NCI-H2107 (cell line): ENCODE measurements at places on chromosomes 16 and 17.

- no peak for DNase-seq
Observed at GRCh38 chr16:65704866-65705265, 583.0 kb upstream of the CDH11 start.

DNA sequence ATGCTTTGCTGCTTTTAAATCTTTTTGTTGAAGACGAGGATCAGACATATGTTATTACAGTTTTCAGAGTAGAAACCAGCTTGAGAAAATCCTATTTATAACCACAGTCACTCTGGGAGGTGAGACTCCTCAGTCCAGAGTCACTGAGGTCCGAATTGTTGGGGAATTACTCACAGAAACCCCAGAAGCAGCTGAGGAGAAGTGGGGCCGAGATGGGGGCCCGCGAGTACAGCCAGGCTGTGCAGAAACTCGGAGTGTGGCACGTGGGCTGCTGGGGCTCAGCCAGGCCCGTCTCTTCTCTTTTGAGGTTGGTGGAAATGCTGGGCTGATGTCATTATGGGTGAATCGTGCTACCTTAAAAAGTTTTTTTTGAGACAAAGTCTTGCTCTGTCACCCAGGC lies 14.4 kb upstream of the GNG13 start:
- DNase-seq = no peak

DNA sequence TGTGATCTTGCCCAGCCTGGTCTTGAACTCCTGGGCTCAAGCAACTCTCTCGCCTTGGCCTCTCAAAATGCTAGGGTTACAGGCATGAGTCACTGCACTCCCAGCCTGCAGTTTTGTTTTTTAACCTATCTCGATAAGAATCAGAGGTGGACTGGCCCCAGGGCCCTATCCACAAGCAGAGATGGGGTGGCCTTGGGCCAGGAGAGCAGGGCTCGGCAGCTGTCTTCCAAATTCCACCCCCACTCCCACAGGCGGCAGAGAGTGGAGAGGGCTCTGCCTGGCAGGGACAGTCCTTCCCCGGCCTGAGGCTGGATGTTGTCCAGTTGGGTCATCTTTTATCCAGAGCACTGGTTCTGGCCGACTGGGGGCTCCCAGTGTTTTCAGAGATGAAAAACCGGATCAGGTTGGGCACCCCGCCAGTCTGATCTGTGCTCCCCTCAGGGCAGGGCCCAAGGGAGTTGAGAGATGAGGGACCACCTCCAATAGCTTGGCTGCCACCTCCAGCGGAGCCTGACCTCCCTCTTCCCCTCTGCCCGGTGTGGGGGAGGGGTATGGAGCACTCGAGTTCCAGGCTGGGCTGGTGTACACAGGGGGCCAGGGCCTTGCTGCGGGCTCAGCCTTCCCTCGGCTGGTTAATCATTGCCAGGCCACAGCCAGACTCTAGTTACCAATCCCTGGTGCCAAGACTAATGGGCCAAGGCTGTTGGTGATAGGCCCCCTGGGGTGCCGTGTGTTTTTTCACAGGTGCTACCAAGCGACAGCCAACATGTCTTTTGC lies 30.3 kb upstream of the MYO15B start:
- DNase-seq = peak; percentile 29

- DNase-seq = no peak
Observed at GRCh38 chr17:76196675-76197074, 43.6 kb downstream of the RNF157 start.

DNA sequence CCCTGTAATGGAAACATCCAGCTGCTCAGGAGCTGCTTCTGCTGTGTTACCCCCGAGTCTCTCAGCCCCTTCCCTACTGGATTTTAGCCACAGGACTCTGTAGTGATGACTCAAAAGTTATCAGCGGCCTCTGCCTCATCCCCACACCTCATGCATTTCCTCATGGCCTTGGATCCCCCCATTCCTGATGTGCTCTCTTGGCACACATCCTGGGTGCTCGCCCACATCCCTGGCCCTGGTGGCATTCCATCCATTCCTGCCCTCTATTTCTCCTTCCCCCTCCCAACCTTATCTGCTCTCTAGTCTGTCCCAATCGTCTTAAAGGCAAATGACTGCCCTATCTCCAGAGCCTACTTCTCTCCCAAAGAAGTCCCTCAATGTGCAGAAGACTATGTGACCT lies 24.6 kb downstream of the MARF1 start:
- DNase-seq = no peak

GRCh38 chr17:4357030-4357628 lies 9.3 kb downstream of the UBE2G1 start:
- DNase-seq = no peak

- DNase-seq = peak; percentile 77
Observed at GRCh38 chr16:85650135-85650843, 37.2 kb downstream of the GSE1 start.

- no peak for DNase-seq
Observed at GRCh38 chr16:49349446-49350168, 24.0 kb upstream of the C16orf78 start.

DNA sequence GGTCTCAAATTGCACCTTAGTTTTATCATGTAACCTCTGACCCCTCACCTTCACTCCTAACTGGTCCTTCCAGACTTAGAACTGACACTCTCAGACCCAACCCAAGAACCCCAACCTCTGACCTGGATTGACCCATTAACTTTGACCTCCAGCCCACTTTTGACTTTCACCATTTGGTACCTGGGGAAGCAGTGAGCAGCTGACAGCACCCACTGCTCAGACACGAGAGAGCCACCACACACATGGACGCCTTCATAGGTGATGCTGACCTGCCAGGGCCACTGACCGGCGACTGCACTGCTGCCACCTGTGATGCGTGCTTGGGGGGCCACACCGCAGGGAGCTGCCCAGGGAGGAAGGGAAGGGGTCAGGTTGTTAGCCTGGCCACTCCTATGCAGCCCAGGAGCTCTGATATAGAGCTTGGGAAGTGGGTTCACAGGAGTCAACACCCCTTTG lies 2.5 kb downstream of the PRSS8 start:
- no peak for DNase-seq

DNA sequence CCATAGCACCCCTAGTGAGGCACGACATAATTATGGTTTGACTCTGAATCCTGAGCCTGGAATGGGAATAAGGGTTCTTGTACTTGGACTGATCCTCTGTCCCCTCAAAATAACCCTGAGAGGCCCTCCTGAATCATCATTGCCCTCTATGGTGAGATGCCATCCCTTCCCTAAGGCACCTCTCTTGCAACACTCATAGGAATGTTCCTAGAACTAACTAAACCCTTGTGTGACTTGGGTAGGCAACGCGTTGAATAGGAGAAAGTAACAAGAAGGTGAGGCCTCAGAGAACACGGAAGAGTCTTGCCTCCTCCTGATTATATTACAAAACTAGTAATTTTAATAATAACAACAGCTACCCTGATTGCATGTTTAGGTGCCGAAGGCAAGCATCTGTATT lies 189.1 kb upstream of the ANKFN1 start:
- DNase-seq = no peak

GRCh38 chr16:28561557-28562187 lies 8.0 kb downstream of the SGF29 start:
- DNase-seq = no peak

DNA sequence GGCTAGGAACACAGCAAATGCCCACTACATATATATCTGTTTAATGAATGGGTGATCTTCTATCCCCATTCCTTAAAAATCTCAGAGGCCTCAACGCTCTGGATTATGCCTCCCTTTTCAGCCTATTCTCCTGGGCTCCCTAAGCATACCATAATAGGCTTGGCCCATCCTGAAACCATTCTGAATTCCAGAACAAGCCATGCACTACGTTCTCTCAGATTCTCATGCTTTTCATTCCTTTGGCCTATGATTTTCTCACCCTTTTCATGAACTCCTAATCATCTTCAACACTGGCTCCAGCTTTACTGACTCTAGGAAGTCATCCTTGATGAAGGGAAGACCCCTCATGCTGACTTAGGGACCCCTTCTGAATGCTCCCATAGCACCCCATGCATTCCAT lies 71.1 kb downstream of the RPGRIP1L start:
- DNase-seq = no peak

DNA sequence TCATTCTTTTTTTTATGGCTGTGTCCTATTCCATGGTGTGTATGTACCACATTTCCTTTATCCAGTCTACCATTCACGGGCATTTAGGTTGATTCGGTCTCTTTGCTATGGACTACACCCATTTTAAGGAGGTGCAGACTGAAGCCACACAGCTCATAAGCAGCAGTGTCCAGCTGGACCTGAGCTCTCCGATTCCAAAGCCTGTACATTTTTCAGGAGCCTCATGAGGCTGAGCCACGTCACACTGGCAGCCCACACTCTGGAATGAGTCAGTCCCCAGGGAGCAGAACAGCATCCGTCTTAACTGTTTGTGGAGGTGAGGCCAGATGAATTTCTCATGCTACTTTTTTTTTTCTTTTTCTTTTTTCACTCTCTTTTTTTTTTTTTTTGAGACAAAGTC lies 116.1 kb downstream of the C16orf95 start:
- no peak for DNase-seq

DNA sequence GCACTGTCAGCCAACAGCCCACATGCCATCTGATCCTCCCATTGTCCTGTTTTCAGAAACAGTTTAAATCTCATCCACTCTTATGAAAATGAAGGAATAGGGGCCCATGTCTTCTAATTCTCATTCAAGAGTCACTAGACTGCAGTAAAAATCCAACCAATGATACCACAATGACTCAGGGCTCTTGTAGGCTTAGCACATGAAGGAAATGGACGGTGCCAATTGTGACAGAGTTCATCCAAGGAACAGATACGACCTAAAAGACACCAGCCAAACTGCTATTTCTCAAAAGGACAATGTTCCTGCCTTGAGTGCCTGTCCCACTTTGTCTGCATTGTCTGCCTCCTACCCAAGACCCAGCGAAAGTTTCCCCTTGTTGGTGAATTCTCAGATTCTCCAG lies 204.8 kb upstream of the COX10 start:
- no peak for DNase-seq

DNA sequence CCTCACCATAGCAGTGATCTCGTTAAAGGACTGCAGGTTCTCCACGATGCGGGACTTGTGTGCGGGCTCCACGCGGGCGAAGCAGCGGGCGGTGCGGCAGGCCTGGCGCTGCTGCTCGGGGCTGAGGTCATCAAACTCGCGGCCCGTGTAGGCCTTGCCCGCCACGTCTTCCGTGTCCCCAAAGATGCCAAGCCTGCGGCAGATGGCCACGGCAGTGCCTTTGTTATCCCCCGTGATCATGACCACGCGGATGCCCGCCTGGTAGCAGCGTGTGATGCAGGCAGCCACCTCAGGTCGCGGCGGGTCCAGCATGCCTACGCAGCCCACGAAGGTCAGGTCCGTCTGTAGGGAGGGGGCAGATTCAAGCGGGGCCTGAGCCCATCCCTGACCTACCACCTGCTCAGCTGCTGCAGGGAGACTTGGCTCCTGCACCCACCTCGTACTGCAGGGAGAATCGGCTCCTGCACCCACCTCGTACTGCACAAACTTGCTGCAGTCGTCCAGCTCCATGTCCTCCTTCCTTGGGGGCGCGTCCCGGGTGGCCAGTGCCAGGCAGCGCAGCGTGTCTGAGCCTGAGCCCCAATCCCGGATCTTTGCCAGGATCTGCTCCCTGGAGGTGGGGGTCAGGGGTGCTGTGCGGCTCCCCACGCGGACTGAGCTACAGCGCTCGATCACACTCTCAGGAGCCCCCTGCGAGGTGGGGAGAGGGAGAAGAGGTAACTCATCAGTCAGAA lies 23.1 kb downstream of the ATP2A3 start:
- no peak for DNase-seq

DNA sequence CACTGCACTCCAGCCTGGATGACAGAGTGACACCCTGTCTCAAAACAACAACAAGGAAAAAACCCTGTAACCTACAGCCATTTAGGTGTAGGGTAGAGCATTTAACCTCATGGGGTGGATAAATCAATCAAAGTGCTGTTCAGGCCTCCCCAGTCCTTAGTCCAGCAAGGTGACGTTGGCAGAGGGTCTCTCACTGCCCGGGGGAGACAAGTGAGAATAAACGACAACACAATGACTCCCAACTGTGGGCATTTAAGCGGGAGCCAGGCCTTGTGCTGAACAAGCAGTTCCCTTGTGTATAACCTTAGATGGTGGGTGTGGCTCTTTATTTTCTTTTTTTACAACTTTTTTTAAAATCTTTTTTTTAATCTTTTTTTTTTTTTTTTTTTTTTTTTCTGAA lies 29.3 kb downstream of the TMEM92 start:
- DNase-seq = no peak

GRCh38 chr17:10210151-10210574 lies 11.8 kb upstream of the GAS7 start:
- no peak for DNase-seq

DNA sequence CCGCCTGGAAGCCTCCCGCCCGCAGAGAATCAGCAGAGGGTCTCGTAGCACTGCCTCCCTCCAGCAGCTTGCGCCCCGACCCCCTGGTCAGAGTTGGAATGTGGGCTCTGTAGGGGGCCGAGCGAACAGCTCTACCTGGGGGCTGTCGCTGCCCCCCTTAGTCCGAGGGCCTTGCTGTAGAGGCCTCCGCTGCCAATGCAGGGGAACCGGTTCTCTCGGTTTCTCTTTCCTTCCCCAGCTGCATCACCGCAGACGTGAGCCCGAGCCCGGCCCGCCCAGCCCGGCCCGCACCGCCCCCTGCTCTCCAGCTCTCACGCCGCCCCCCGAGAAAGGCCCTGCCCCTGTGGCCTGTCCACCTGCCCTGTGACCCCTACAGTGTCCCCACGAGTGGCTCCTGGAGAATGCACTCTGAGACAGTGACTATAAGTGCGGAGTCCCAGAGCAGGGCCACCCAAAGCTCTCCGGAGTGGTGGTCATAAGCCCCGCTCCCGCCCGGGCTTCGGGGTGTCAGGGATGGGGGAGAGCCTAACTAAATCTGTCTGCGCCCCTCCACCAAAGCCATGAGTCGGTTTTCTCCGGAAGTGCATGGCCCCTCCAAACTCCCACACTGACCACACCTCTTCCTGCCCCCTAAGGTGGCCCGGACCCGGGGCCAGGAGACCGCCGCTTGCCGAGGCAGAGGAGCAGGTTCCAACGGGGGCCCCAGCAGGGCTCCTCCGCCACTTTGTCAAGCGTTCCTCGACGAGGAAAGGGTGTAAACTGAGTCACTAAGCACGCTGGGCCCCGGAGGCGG lies 1.7 kb downstream of the ARHGAP27 start:
- no peak for DNase-seq

GRCh38 chr17:27525316-27525715 lies 69.1 kb downstream of the KSR1 start:
- DNase-seq = no peak

DNA sequence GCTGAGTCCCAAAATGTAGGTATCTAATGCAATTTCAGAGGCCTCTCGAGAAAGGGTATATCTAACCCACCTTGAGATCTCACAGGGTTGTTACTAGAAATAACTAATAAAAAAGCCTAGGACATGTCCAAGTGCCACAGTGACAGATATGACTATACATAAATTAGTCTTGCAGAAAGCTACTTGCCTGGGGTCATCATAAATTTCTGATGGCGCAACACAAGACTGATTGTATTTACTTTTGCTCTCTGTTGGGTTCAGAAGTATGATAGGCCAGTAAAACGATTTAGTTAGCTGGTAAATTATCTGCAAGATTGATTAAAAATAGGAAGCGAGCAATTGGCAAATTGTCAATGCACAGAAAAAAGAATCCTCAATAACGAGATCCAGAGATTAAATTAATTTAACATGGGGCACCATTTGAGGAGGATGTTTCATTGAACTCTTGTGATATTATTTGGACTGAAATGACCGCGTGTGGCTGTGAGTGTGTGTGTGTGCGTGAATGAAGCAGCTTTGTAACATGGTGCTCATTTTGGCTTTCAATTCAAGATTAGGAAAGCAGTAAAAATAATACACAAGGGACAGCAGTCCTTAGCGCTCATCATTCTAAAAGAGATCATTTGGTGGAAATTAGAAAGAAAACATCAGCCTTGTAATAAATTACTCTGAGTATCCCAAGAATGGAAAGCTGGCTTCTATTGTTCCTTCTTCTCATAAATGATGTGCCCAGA lies 157.4 kb upstream of the ZFHX3 start:
- DNase-seq = no peak

GRCh38 chr17:80465327-80465974 lies 11.0 kb downstream of the NPTX1 start:
- no peak for DNase-seq
